CD8-positive, alpha-beta memory T cell (primary cell): ENCODE measurements at places on chromosomes 7 and 10.

GRCh38 chr10:119310806-119311205 is 103.4 kb downstream of the GRK5 start:
- DNase-seq: no peak

DNA sequence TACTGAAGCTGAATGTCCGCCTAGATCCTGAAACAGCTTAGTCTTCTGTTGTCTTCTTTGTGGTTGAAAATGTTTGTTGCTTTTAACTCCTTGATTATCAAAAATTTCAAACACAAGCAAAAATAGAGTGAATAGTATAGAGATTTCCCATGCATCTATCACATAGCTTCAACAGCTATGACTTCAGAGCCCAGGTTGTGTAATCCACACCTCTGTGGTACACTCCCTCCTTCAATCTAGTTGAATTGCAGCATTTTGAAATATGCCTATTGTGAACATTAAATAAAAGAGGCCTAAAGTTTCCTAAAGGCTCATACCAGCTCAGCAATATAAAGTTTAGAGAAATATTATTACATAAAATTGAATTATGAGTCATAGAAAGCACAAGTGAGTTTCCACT is 204.7 kb upstream of the HDAC9 start:
- no peak for DNase-seq

DNA sequence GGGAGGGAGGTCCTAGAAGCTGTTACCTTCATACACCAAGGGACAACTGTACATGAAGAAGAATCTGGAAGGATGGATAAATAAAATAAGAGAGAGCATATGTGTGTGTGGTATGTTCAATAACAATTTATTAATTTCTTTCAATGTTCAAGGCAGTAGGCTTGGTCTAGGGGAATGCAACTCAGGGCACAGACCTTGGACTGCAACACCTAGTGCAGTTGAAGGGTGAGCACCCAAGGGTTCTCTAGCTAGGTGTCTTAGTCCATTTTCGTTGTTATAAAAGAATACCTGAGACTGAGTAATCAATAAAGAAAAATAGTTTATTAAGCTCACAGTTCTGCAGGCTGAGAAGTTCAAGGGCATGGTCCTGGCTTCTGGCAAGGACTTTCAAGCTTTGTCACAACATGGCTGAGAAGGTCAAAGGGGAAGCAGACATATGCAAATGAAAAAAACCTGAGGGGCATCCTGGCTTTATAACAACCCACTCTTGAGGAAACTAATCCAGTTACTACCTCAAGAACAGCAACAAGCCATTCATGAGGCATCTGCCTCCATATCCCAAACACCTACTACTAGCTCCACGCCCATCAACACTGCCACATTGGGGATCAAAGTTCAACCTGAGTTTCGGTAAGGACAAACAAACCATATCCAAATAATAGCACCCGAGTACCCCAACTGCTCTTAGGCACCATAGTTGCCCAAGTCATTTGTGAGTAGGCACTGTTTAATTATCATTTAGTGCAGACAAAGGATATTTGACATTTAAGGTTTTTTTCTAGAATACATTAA is 15.7 kb upstream of the SGCE start:
- no peak for DNase-seq

DNA sequence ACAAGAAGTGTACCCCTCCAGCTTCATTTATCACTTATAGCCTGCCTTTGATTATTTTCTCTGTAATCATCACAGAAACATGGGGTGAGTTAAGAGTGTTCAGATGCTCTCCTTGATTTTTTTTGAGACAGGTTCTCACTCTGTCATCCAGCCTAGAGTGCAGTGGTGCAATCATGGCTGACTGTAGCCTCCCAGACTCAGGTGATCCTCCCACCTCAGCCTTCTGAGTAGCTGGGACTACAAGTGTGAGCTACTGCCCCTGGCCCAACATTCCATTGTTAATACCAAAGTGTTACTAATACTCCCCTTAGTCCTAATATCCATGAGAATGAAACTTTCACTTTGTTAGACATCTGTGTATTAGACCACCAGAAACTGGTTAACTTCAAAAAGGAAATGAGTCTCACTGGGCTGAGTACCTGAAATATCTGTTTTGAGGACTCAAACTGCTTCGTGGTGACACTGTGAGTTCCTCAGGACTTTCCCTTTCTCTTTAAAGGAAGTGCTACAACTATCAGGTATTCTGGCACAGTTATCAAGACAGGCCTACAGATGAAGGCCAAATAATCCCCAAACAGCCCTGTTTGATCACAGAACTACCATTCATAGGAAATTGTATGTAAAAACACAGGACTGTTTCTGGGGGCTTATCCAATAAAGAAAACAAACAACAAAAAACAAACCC is 20.5 kb upstream of the CFAP70 start:
- no peak for DNase-seq

DNA sequence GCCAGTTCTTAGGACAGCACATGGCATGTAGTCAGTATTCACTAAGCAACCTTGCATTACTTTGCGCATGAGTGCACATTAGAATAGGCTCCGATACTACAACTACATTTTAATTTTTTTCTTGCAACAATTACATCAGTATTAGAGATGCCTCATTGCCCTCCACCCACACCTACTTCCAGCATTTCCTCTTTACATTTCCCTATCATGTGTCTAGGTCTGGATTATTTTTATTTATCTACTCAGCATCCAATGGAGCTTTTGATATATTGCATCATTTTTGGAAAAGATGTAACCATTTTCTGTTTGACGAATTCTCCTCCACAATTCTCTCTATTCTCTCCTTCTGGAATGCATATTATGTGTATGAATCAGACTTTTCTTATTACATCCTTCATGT is 258.2 kb upstream of the GLI3 start:
- DNase-seq: no peak

- DNase-seq: no peak
Observed at GRCh38 chr10:129253865-129254179, 213.2 kb upstream of the MGMT start.

DNA sequence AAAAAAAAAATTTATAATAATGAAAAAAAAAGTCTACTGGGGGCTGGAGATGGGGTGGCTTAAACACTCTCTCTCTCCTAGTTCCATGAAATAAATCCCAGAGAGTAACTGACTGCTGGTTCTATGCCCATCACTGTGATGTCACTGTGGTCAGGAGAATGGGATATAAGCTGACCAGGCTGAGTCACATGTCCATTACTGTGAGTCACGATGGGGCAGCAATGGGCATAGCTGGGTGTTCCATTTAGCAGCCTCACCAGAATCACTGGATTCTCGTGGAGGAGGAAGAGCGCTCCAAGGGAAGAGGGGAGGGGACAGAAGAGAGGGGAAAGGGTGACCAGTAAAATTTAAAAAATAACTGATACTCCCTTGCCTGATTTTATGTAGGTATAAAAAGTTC is 37.1 kb downstream of the MASTL start:
- DNase-seq: no peak

DNA sequence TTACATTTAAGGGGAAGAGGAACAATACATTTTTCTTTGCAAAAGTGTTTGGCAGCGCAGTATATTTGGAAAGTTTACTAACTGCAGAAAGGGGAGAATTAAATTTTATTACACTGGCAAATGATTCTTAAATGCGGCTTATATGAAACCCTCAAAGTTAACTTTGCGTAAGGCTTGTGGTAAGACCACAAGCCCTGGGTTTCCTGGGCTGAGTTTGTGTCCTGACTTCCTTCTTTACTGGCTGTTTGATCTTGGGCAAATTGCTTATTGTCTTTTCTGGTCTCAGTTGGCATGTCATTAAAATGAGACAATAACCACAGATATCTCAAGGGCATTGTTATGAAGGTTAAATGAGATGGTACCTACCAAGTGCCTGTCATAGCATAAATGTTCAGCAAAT is 106.8 kb downstream of the GLRX3 start:
- DNase-seq: no peak
